CD4-positive, alpha-beta T cell treated with Interleukin-21 for 1 hour (primary cell): ENCODE measurements at places on chromosomes 4 and X.

DNA sequence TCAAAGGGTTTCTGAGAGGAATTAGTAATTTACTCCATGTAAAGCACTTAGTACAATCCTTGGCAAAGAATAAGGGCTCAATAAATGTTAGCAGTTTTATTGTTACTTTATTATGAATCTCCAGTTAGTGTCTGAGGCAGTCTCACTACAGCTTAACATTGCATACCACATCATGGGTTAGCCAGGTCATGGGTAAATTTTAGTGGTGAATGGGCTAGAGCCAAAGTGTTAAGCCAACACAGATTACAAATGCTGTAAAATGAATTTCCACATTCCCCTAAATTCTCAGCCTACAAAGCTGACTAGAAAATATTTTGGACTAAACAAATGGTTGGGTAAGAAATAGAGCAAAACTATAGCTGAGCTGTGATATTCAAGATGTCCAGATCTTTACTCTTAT is 72.4 kb downstream of the NRK start:
- no peak for DNase-seq

DNA sequence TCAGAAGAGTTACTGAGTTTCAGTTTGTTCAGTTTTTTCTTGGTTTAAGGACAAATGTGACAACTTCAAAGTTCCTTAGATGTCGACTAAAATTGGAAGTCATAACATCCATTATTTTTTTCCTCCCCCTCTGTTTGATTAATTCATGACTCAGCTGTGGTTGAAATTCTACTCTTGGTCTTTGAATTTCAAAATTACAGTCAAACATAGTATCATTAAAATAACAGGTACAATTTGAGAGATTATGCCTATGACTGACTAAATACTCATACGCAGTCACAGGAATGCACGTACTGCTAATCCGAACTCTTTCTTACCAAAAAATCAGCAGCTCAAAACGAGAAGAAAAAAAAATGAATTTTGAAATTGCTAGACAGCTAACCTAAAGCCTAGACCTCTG is 1434.8 kb downstream of the RAPGEF2 start:
- no peak for DNase-seq

DNA sequence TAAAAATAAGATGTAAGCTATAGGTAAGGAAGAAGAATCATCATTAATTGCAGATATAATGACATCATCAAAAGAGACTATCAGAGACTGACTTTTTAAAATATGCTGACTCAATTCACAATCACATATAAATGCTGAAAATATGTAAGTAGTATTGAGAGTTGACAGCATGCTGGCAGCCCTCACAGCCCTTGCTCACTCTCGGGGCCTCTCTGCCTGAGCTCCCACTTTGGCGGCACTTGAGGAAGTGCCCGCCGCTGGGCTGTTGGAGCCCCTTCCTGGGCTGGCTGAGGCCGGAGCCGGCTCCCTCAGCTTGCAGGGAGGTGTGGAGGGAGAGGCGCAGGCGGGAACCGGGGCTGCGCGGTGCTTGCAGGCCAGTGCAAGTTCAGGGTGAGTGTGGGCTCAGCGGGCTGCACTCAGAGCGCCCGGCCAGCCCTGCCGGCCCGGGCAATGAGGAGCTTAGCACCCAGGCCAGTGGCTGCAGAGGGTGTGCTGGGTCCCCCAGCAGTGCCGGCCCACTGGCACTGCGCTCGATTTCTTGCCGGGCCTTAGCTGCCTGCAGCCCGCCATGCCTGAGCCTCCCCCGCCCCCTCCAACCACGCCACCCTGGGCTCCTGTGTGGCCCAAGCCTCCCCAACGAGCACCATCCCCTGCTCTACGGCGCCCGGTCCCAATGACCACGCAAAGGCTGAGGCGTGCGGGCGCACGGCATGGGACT is 68.9 kb downstream of the RAB28 start:
- no peak for DNase-seq

DNA sequence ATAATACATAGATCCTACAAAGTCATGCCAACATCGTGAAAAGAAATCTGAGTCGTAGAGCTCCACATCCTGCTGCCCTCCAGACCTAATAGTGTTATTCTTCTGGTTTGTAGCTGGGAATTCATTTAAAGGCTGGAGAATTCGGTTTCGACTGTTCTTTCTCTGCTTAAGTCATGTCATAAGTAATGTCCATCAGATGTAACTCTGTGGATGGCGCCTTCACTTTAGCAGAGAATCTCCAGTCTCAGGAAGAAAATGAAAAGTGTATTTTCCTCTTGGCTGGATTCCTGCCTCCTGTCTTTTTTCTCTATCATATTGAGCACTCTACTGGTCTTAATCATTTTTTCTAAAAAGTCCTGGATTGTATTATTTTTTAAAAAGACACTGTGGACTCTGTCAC is 117.0 kb downstream of the PALLD start:
- no peak for DNase-seq

- DNase-seq = peak; percentile 29
These were observed 89.5 kb downstream of the OR13H1 start for GRCh38 chrX:131633285-131633917.
